ENCODE measurements at places on chromosomes 2 and 18. TPM values are rescaled to one million over a fixed set of nuclear protein-coding genes. Genes with fewer than 3 reads are reported as not detected.
A peak's percentile ranks its signal among the peaks of the same experiment; 100 is the strongest.

C2orf66 gene
- 0.18 TPM for total RNA-seq

GRCh38 chr2:33384599-33384961, 91.9 kb upstream of the RASGRP3 start:
- no peak overlapping the region for H3K4me3 ChIP-seq
- no peak for DNase-seq
- no peak overlapping the region for H3K27ac ChIP-seq

GRCh38 chr18:39841482-39842365, 2113.3 kb upstream of the PIK3C3 start:
- DNase-seq: peak; percentile 22
- H3K27me3 ChIP-seq: peaks cover 22% of the 10 kb centered on the region
- peak overlapping the region; percentile 79 for H3K4me3 ChIP-seq

DNA sequence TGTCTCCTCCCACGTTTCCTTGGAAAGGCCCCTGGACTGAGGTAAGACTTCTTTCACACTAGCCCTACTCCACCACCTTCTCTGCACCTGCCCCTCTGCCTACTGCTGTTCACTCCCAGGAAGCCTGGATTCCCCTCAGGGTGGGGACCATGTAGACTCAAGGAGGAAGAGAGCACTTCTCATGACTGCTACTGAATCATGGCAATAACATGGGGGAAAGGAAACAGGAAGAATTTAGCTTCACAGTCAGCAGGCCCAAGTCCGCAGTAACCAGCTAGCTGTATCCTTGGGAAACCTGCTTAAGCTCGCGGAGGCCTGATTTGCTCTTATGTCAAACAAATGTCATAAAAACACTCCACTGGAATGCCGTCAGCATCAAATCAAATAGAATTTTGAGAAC, 126.2 kb upstream of the CAPN13 start:
- H3K27ac ChIP-seq: no peak overlapping the region
- no peak overlapping the region for H3K4me3 ChIP-seq
- no peaks in the 10 kb centered on the region for H3K36me3 ChIP-seq
- peaks cover 4% of the 10 kb centered on the region for H3K27me3 ChIP-seq
- no peak for DNase-seq

CFAP221 gene
- total RNA-seq: 4.5 TPM

DNA sequence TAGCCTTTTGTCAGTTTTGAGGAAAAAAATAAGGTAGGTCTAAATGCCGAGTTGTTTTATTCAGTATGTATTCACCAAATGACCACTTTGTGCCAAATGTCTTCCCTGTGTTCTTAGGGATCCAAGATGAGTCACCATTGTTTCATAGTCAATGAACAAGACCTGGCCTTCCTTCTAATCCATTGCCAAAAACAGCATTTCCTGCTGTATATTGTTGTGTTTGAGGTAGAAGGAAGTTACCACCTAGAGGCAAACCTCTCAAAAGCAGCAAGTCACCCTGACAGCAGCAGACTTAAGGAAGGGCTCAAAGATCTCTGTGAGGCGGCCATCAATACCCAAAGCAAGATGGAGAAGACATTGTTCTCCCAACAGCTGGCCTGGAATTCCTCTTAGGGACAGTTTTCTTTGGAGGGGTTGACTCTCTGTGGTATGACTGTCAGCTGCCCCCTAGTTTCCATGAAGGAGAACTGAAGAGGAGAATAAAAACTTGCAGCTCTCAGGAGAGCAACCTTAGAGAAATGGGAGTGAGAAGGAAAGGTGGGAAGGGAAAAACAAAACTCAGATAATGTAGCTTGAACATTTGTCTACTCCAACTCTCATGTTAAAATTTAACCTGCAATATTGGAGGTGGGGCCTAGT, 328.3 kb downstream of the LRATD1 start:
- H3K4me3 ChIP-seq: no peak overlapping the region
- DNase-seq: no peak
- no peaks in the 10 kb centered on the region for H3K4me1 ChIP-seq
- H3K27me3 ChIP-seq: peaks cover 22% of the 10 kb centered on the region
- H3K36me3 ChIP-seq: no peaks in the 10 kb centered on the region

CRACDL gene
- total RNA-seq: 1.7 TPM

CTLA4 gene
- total RNA-seq: not detected

DNA sequence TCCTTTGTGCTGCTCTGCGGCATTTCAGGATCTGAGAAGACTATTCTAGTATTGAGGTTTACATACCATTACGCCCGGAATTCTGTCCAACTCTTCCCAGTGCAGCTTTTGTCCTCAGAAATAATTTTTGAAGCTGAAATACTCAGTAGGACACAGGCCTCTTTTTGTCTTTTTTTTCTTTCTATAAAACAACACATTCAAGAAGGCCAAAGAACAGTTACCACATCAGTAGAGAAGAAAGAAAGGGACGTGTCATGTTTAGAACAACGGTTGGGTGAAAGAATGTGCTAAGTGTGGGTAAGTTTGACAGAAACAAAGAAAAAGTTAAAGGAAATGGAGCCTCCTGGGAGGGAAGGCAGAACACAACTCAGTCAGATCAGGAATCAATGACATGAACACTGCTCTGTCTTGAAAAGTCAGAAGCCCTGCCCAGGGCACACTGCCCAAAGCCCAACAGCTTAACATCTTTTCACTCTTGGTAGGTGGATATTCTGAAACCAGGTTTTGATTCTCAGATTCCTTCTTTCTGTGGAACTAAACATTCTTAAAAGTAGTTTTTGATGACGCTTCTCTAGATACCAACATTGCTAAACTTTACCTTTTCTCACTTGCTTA, 198.6 kb upstream of the CWC22 start:
- no peak overlapping the region for H3K4me3 ChIP-seq
- H3K27ac ChIP-seq: no peak overlapping the region
- no peaks in the 10 kb centered on the region for H3K36me3 ChIP-seq
- H3K27me3 ChIP-seq: no peaks in the 10 kb centered on the region
- peaks cover 11% of the 10 kb centered on the region for H3K4me1 ChIP-seq

CBLN2 gene
- total RNA-seq: not detected

- peaks cover 41% of the 10 kb centered on the region for H3K27me3 ChIP-seq
- H3K27ac ChIP-seq: no peak overlapping the region
- no peak for DNase-seq
- no peaks in the 10 kb centered on the region for H3K36me3 ChIP-seq
These were observed 2.5 kb downstream of the GALNT3 start for GRCh38 chr2:165791421-165792103.

DNA sequence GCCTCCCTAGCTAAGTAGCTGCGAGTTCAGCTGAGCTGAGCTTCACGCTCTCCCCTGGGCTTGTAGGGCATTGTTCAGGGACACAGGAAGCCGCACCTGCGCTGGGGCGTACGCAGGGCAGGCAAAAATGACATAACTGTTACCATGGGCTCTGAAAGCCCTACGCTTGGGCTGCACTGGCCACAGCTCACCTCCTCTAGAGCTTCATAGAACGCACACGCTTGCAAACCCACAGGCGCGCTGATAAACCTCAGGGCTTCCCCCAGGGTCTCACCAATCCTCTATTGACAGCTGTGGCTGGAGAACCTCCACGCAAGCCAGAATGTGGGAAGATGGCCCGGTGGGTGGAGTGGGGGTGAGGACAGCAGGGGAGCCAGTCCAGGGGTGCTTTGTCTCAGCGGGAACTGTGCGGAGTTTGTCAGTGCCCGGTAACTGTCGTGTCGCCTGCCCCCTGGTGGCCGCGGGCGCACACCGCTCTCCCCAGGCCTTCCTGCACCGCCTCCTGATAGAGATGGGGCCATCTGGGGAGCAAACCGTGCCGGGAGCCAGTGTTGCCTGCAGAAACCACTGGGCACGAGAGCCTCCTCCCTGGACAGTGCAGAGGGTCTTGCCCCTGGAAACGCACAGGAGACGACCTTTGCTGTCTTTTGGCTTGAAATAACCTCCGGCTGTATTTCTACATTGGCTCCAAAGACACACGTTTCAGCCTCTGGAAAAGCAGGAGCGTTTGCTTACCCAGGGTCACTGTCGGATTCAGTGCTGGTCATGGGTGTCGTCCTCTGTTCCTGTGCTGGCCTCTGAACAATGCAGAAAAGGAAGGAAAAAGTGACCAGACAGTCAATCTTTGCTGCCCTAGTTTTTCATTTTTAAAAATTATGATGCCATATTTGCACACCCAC, 17.0 kb upstream of the CIDEA start:
- H3K4me1 ChIP-seq: peaks cover 3% of the 10 kb centered on the region
- no peak overlapping the region for H3K27ac ChIP-seq
- peak; percentile 91 for DNase-seq

GRCh38 chr2:230866756-230867523, 2.2 kb downstream of the ITM2C start:
- peak overlapping the region; percentile 94 for H3K27ac ChIP-seq
- peak overlapping the region; percentile 89 for H3K4me3 ChIP-seq
- H3K4me1 ChIP-seq: peaks cover 63% of the 10 kb centered on the region

DNA sequence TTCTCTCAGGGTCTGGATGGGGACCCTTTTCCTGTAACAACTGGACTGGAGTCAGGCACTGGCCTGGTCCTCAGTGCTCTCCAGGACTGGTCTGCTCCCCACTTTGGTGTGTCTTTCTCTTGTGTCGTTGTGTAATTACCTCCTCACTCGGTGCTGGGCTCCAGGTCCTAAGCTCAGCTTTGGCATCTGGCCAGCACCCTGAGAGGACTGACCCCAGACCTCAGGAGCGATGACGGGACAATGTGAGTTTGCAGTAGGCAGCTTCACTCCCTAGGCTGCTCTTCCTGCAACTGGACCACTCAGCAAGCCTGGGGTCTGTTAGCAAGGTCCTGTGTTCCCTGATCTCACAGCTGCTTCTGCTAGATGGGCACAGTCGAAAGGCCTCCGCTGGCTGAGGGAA, 93.8 kb downstream of the COLEC12 start:
- no peaks in the 10 kb centered on the region for H3K27me3 ChIP-seq
- peaks cover 43% of the 10 kb centered on the region for H3K36me3 ChIP-seq
- no peak overlapping the region for H3K4me3 ChIP-seq
- H3K27ac ChIP-seq: peak overlapping the region; percentile 66
- peaks cover 12% of the 10 kb centered on the region for H3K4me1 ChIP-seq

BABAM2 gene
- 43.5 TPM for total RNA-seq

TDRD15 gene
- total RNA-seq: not detected

SKOR2 gene
- total RNA-seq: not detected

FAM237A gene
- total RNA-seq: not detected

DNA sequence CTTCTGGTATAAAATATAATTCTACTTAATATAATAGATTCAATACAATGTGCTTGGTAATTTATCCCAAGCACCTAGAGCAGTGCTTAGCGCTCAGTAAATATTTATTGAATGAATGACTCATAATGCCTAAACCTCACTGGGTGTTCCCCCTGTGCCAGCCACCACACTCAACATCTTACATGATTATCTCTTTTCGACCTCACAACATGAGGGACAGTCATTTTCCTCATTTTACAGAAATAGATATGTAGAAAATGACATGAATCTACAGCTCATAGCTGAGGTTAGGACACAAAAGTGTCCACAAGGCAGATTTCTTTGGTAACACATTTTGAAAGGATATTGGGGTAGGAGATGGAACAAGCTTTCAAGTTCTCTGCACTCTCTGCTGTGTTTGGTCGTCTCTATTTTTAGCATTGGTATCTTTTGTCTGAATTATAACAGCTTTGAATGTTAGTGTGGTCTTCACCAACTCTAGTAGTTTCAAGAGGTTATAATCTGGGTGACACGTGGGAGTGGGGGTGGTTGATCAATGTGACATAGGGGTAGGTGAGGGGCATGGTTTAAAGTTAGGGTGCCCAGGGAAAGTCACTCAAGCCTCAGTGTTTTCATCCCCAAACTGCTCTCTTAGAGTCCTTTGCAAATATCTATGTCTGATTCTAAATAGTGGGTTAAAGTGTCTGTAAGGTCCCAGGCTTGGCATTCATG, 9.8 kb downstream of the MYOM1 start:
- no peak overlapping the region for H3K27ac ChIP-seq
- peaks cover under 1% of the 10 kb centered on the region for H3K36me3 ChIP-seq
- H3K27me3 ChIP-seq: no peaks in the 10 kb centered on the region

GPR55 gene
- total RNA-seq: not detected

CFC1 gene
- total RNA-seq: not detected

Measured in mesothelial cell of epicardium (in vitro differentiated cells).